GM12878 (cell line): ENCODE measurements at places on chromosomes 2 and 18. TPM values are rescaled to one million over a fixed set of nuclear protein-coding genes. Genes with fewer than 3 reads are reported as not detected.

EGR4 gene
- 0.16 TPM in 1 of 2 replicates, not detected in the other for total RNA-seq

NYAP2 gene
- not detected in 2 replicates for total RNA-seq

SOWAHC gene
- total RNA-seq = 2.0 and 2.6 TPM in 2 replicates

SKOR2 gene
- total RNA-seq = not detected in 2 replicates

C18orf54 gene
- 3.8 and 4.0 TPM in 2 replicates for total RNA-seq

DUSP2 gene
- 181 and 194 TPM in 2 replicates for total RNA-seq

RNF152 gene
- total RNA-seq = 0.03 TPM in 2 replicates

TFCP2L1 gene
- 0.21 TPM in 2 replicates for total RNA-seq

LBX2 gene
- total RNA-seq = 0.88 and 1.2 TPM in 2 replicates

COL3A1 gene
- total RNA-seq = 0.67 and 0.74 TPM in 2 replicates

ZBTB14 gene
- total RNA-seq = 12.5 and 14.7 TPM in 2 replicates

EFEMP1 gene
- total RNA-seq = 0.24 and 0.33 TPM in 2 replicates

DES gene
- 0.66 and 0.80 TPM in 2 replicates for total RNA-seq

UGT1A8 gene
- total RNA-seq = not detected in 2 replicates

E2F6 gene
- total RNA-seq = 10.9 and 11.9 TPM in 2 replicates

MOCOS gene
- total RNA-seq = 0.35 and 0.38 TPM in 2 replicates
